ENCODE measurements at places on chromosomes 5 and 9.

GRCh38 chr9:13675638-13676000 is 396.1 kb upstream of the MPDZ start:
- DNase-seq: no peak

GRCh38 chr5:37665272-37665671 is 174.6 kb downstream of the GDNF start:
- DNase-seq: no peak

DNA sequence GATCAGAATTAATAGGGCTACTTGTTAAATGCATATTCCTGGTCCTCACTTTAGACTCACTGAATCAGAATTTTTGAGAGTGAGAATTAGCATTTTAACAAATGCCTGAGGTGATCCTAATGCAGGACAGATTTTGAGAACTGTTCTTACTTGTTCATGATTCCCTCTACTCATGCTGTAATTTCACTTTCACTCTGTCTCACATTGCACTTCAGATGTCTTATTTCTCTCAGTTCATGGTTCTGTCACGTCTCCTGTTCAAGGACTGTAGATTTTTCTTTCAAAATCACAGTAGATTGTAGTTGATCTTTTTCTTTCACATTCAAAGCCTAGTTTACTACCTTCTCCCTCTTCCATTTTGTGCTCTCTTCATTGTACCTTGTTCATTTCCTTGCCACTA is 54.3 kb downstream of the ADGRV1 start:
- no peak for DNase-seq

GRCh38 chr9:73565833-73566465 is 414.3 kb downstream of the ANXA1 start:
- DNase-seq: no peak

GRCh38 chr9:130565792-130566191 is 13.6 kb upstream of the FUBP3 start:
- DNase-seq: no peak

- DNase-seq: no peak
These were observed 1056.8 kb downstream of the MAT2B start for GRCh38 chr5:164561933-164562872.

DNA sequence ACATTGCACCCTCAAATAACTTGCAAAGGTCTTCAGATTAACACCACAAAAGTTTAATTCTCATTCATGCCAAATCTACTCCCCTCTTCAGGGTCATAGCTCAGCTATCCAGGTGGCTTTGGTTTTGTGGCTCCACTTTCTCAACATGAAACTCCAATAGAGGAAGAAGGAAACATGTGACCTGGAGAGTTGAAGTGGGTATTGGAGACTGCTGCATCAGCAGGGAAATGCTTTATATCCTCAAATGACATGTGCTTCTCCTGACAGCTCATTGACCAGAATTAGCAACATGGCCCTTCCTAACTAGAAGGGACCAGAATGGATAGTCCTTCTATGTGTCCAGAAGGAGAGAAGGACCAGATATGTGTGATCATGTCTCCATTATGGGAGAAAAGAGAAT is 73.6 kb downstream of the TLR4 start:
- no peak for DNase-seq
